ENCODE measurements at places on chromosomes 6 and 20.
A peak's percentile ranks its signal among the peaks of the same experiment; 100 is the strongest.

- DNase-seq = peak; percentile 80
Observed at GRCh38 chr6:27280064-27280539, 32.0 kb downstream of the POM121L2 start.

- no peak for DNase-seq
Observed at GRCh38 chr20:24648919-24649318, 179.5 kb downstream of the SYNDIG1 start.

DNA sequence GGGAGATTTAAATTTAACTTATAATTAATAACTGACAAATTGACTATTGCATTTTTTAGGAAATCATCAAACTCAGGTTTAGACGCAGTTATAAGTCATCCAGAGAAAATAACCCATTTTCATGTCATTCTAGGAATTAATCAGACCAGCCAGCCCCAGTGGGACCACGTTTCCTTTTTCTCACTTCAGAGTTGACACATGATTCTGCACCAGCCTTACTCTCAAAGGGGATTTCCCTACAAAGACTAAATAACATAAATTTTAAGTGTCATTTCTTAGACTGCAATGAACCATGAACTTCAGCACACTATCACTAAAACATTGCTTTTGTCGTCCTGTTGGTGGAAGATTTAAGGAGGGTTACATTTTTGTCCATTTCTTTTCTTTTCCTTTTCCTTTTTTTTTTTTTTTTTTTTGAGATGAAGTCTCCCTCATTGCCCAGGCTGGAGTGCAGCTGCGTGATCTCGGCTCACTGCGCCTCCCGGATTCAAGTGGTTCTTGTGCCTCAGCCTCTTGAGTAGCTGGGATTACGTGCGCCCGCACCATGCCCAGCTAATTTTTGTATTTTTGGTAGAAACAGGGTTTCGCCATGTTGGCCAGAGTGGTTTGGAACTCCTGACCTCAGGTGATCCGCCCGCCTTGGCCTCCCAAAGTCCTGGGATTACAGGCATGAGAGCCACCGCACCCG, 3.6 kb downstream of the IPCEF1 start:
- DNase-seq = no peak

DNA sequence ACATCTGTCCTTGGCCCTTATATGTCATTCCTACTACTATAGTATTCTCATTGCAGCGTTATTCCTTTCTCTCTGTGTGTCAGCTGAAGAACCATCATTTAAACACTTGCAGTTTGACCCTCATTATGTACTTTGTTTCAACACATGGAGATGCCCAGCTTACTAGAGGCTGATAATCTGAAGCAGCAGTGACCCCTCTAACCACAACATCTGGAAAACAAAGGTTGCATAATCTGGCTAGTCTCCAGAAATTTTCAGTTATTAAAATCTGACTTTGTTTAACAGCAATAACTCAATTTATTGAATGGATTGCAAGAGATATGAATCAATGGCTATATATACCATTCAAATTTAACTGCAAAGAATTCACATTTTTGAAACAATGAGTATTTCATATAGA, 6.6 kb upstream of the PHIP start:
- DNase-seq = no peak

DNA sequence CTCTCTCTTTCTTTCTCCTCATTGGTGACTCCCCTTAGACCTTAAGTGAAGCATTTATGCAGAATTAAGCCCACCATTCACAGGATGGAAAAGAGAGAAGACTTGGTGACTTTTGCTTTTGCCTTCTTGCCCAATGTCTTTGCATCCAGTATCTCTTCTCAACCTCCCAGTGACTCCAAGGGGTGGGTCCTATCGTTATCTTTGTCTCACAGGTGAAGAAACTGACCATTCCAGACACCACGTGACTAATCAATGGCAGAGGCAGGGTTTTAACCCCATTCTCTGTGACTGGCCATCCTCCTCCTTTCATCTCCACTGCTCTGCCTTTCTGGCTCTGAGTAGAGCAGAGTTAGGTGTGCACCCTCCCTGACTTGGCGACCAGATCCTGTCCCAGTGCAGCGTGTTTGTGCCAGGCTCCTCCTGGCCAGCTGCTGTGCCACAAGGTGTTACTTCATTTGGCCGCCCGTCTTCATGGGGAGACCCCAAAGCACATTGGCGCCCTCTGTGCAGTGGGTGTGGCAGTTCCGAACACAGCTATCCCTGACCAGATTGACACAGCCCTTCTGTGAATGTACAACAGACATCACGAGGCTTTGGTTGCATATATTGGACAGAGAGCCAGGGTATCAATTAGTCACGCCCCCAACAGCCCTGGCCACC, 501.3 kb downstream of the CD83 start:
- DNase-seq = no peak

DNA sequence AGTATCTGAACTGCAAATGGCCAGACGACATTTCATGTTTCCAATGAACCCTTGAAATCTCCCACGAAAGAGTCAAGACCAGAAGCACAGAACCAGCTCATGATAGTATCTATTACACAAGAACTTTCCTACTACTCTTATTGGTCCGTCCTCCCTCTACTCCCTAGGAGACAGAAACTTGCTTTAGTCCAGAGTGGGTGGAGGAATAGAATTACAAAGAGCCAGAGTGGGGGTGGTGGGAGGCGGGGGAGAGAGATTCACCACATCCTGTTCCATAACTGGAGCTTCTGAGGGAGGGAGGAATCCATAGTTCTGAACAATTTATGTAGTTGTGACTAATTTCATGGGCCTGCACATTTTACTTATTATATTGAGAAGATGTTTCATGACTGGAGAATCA, 18.5 kb upstream of the WFDC10A start:
- DNase-seq = peak; percentile 71

- no peak for DNase-seq
Observed at GRCh38 chr6:28282926-28283325, 1.6 kb downstream of the PGBD1 start.

- no peak for DNase-seq
Observed at GRCh38 chr20:49872056-49872455, 43.3 kb downstream of the SPATA2 start.

GRCh38 chr6:154800338-154800737, 67.1 kb downstream of the SCAF8 start:
- DNase-seq = no peak

GRCh38 chr6:133610971-133611370, 277.9 kb upstream of the TCF21 start:
- DNase-seq = no peak

DNA sequence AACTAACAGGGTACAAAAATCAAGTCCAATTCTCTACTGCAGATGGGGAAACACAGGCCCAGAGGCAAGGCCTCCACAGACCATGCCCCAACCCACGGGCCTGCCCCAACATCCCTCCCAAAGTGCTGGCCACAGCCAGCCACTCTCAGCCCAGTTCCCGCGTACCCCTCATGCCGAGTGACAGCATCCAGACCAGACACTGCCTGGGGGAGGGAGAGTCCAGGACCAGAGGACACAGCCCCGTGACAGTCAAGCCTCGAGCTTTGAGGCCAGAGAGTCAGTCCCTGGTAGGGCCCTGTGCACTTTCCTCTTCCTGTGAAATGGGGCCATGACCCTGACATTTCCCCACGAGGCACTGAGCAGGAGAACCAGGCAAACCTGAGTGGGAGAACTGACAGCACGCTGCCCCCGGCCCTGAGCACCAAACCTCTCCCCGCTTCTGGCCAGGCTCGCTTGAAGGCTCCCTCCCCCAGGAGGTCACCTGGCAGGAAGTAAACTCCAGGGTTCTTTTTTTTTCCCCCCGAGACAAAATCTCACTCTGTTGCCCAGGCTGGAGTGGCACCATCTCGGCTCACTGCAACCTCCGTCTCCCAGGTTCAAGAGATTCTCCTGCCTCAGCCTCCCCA, 4.9 kb downstream of the MYL9 start:
- no peak for DNase-seq

DNA sequence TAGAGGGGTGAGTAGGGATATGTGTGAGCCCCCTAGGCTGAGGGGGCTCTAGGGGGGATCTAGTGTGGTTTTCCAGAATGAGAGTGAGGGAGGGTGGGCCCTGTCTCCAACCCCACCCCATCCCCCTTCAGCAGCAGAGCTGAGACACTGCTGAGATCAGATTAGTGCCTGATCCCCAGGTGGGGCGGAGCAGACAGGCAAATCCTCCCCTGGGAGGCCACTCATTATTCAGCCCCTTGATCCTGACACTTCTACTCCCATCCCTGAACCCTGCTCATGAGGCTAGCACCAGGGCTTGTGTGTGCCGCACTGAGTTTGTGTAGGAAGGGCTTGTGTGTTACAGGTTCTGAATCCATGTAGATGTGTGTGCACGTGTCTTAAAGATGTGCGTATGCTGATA, 42.5 kb downstream of the SPDEF start:
- DNase-seq = no peak

- DNase-seq = no peak
Observed at GRCh38 chr6:128538763-128539162, 18.4 kb upstream of the PTPRK start.

DNA sequence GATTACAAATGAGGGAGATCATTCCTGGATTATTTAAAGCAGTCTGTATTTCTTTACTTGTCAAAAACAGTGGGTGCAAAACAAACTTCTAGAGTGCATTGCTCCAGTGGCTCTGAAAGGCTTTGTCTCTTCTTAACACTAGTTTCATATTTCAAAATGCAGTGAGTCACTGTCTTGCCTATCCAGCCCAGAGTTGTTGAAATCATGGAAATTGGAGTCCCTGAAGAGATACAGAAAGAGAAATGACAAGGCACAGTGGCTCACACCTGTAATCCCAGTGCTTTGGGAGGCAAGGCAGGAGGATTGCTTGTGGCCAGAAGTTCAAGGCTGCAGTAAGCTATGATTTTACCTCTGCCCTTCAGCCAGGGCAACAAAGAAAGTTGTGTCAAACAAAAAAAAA, 11.3 kb downstream of the SLC2A12 start:
- no peak for DNase-seq

DNA sequence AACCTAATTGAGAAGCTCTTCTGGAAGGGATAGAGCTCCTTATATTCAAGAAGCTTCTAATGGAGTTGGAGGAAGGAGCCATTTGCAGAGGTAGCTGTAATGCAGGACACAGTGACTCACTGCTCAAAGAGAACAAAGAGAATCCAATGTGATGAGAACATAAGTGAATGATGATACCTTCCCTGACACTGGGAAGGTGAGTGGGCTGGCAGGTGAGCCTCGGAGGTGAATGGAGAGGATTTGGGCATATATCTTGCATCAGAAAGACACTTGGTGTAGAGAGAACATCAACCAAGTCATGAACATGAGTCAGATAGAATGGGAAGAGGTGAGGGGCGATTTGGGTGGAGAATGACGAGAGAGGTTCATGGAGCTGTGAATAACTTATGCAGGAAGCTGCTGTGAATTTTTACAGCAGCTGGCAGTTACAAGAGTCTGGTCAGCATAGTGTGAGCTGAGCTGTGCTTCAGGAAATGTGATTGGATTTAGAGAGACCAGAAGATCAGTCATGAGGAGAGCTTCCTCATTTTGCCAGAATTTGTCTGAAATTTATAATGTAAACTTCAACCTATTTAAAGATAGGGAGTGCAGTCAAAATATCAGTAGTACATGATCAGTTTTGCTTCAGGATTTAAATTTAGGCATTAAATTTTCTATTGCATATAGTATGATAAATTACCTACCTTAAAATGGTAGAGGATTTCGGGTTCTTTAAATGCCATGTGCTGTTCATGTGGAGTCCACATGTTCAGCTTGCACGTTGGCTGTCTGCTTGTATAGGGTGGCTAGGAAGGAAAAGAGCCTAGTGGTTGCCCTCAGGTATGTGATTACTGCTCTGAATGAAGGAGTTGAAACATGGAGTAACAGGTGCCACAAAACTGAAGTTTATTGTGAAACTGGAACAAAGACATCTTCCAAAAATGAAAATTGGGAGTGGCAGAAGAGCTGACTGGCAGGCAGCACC, 59.2 kb upstream of the KIF25 start:
- no peak for DNase-seq

- DNase-seq = peak; percentile 36
Observed at GRCh38 chr6:73710470-73710869, 14.5 kb downstream of the CD109 start.

- DNase-seq = no peak
Observed at GRCh38 chr20:13995841-13996240, 525 bp downstream of the MACROD2 start.

- no peak for DNase-seq
Observed at GRCh38 chr20:48738399-48739304, 89.1 kb downstream of the PREX1 start.

GRCh38 chr6:6699741-6700367, 111.3 kb downstream of the LY86 start:
- DNase-seq = peak; percentile 27

DNA sequence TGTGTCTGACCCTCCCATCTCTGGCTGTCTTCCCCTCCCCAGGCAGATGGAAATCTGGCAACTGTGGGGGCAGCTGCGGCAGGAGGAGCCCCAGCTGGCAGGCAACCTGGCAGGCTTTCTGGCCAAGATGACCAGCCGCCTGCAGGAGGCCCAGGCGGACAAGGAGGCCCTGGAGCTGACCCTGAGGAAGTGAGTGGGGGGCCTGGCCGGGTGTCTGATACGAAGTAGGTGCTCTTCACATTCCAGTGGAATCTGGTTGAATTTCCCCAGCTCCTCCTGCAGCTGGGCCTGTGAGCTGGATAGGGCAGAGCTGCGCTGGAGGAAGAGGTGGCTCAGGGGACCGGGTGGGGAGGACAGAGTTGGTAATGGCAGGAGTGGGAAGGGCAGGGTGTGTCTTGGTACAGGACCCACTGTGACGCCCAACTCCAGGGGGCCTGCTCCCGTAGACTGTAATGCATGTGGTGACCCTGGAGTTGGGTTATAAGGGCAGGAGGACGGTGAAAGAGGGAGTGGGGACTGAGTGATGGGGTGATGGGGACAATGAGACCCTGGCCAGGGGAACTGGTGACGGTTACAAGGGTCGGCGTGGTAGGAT, 19.7 kb downstream of the RAB44 start:
- DNase-seq = no peak

DNA sequence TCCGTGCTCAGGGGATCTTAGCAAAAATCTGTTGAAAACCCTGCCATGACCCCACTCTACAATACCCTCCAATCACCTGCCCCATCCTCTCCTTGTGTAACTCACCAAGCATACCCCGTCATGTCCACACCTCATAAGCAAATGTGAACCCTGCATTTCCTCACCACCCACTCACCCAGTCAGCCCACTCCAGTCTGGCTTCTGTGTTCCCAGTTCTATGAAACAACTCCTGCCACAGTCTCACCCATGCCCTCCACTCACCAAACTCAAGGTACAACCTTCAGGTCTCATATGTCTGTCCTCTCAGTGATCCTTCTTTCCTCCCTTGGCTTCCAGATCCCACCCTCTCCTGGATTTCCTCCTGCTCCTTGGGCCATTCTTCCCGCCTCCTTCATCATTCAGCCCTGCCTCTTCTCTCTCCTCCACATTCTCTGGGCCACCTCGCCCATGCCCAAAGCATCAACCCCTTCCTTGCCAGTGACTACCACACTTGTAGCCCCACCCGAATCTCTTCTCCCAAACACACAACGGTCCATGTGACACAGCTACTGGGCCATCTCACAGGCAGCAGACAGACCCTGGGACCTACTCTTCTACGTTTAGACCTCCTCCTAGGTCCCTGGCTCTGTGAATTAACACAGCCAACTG, 8.8 kb downstream of the DDRGK1 start:
- DNase-seq = no peak

GRCh38 chr6:9522101-9522500, 892.8 kb downstream of the TFAP2A start:
- no peak for DNase-seq

- peak; percentile 4 for DNase-seq
Observed at GRCh38 chr6:156857573-156857972, 80.4 kb downstream of the ARID1B start.

- no peak for DNase-seq
Observed at GRCh38 chr6:29992807-29993206, 50.5 kb downstream of the HLA-A start.

- DNase-seq = no peak
Observed at GRCh38 chr6:13014504-13015378, 298.2 kb downstream of the PHACTR1 start.

GRCh38 chr6:159461998-159462397, 231.0 kb downstream of the SOD2 start:
- no peak for DNase-seq
